ENCODE measurements at places on chromosomes 4 and X.

GRCh38 chrX:31098079-31098478 is 26.2 kb upstream of the FTHL17 start:
- no peak for DNase-seq

- DNase-seq = no peak
These were observed 55.8 kb downstream of the POLR2B start for GRCh38 chr4:57034520-57034919.

DNA sequence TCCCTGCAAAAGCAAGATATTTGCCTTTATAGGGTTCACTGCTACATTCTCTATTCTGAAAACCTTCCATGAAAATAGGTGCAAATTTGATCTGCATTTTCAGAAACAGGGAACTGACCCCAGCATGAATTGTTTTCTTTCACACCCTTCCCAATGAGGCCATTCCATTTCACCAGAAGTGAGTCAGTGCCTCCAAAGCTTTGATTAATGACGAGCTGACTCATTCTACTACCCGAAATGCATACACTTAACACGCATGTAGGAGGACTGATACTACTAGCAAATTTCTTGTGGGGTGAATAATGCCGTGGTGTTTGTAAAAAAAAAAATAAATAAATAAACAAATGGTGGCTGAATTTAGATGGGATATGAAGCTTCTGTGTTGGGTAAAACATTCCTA is 146.9 kb upstream of the FGF13 start:
- DNase-seq = no peak

DNA sequence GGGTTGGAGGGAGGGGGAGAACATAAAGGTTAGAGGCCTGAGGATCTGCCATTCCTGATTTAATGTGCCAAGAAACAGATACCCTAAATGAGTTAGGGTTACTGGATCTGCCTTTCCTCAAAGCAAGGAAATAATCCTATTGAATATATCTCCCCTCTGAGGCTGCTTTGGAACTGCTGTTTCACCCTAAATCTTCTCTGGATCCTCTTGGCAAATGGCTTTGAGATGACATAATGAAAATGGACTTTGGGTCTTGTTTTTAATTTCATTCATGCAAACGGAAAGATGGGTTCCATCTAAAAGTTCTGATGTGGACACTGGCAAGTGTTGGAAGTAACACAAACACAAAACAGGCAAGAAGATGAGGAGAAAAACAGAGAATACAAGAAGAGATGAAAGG is 23.0 kb upstream of the MAOA start:
- DNase-seq = no peak

GRCh38 chr4:102452854-102453253 is 48.3 kb upstream of the NFKB1 start:
- no peak for DNase-seq

- DNase-seq = peak; percentile 28
These were observed 29.2 kb downstream of the HTT-AS start for GRCh38 chr4:3044870-3045819.

DNA sequence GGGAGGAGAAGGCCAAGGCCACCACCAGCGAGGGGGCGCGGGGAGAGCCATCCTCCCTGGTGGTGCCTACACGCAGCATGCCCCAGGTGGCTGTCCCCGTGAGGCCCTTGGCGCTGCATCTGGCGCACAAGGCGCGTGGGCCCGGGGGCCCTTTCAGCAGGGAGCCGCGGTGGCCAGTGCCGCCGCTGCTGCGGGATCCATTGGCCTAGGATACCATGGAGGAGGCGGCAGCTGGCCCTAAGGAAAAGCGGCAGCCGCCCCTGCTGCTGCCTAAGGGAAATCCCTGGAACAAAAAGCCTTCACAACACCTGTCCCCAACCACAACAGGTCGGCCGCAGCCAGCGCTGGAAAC is 1059.6 kb downstream of the TECRL start:
- DNase-seq = no peak

- no peak for DNase-seq
These were observed 153.4 kb upstream of the ANK2 start for GRCh38 chr4:112895811-112896608.

- DNase-seq = no peak
These were observed 509.1 kb upstream of the NR3C2 start for GRCh38 chr4:148951346-148951745.

DNA sequence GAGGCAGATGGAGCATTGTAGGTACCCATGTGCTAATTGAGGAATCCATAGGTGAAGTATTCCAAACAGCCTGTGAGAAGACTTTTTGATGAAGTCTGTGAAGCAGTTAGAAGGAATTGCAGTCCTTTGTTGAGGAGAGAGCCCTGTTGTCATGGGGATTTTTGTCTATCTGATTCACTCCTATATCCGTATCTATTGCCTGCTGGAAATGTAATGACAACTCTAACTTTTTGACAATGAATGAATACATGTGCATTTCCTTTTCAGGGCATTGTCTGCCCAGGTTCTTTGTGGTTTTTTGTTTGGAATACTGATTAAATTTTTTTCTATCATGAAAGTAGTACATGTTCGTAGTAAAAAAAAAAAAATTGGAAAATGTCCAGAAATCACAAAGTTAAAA is 31.1 kb downstream of the STK32B start:
- no peak for DNase-seq

DNA sequence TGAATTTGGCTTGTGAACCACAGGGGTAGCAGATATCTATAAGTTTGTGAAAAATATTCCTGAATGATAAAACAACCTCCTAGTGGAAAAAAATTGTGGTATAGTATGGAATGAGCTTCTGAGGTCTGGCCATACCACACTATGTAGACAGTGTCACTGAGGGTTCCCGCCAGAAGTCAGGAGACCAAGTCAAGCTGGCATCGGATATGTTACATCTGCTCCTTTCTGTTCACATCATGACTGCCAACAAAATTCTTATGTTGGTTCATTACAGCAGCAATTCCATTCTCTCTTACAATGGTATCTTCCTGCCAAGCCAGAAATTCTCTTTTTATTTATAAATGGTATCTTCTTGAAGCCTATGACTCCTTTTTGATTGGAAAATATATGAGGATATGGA is 273.0 kb downstream of the PPP3CA start:
- no peak for DNase-seq

DNA sequence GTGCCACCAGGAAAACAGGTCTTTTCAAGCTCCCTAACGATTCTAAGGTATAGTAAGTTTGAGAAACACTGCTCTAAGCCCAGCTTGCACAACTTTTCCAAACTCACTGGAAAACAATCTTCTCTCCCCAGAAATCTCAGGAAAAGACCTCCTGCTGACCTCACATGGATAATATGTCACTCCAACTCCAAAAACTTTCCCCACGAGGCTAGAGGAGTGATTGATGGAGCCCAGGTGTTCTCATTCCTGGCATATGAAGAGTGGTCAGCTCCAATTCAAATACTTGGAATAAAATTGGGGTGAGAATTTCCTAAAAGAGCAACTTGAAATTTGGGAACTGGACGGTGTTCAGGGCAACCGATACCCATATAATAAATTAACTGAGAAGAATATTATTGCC is 299.9 kb downstream of the PPP4R3C start:
- no peak for DNase-seq

GRCh38 chr4:113586072-113586471 is 175.5 kb downstream of the CAMK2D start:
- DNase-seq = no peak

DNA sequence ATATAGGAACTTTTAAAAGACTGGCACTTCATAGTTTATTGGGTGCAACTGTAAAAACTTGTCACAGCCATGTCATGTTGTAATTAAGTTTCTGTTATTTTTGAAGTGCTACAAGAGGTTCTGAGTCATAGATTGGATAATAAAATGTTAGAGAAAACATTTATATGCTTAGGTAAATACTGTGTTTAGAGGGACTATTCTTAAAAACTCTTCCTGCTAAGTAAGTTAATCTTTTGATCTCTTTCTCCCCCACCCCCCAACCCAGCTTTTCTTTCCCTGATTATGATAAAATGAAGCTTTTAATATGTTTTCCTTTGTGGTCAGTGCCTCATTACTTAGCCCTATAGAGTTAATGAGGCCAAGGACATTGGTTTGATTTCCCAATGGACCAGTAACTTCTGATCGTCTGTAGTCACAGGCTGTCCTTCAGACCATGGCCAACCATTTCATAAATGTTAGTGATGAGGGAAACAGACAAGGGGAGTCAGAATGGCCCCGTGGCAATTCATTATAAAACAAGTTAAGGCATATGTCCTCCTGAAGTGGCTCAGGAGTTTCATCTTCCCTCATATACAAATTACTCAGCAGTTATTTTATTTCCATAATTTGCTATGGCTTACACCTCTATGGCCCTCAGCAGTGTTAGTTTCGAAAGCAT is 3.9 kb upstream of the PDLIM5 start:
- no peak for DNase-seq

GRCh38 chr4:141702472-141703182 is 66.2 kb downstream of the IL15 start:
- DNase-seq = no peak

GRCh38 chrX:114584983-114585842 is 1.3 kb downstream of the HTR2C start:
- no peak for DNase-seq

- DNase-seq = no peak
These were observed 87.0 kb upstream of the TSPAN5 start for GRCh38 chr4:98745366-98745765.

DNA sequence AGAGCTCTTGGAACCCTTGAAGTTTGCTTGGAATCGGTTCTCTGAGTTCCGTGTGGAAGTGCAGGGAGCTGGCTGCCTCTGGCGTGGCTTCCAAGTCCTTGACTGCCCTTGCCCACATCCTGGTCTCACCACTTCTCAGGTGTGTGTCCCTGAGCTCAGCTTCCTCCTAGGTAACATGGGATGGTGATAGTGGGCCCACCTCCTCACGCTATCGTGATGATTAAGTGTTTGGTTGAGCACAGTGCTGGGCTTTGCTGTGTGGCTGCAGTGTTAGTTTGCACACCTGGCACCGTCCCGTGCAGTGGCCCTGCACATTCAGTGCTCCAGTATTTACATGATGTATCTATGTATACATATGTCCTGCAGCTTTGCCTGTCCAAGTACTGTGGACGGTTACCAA is 81.5 kb downstream of the CLDN34 start:
- no peak for DNase-seq

GRCh38 chr4:8198906-8199593 is at the start of gene SH3TC1:
Gene SH3TC1 (plus strand): TSS chr4:8199290. CDS start chr4:8205195, 5,905 bp downstream.
- DNase-seq = peak; percentile 33

GRCh38 chrX:53456254-53456653 is 22.1 kb upstream of the HSD17B10 start:
- no peak for DNase-seq

DNA sequence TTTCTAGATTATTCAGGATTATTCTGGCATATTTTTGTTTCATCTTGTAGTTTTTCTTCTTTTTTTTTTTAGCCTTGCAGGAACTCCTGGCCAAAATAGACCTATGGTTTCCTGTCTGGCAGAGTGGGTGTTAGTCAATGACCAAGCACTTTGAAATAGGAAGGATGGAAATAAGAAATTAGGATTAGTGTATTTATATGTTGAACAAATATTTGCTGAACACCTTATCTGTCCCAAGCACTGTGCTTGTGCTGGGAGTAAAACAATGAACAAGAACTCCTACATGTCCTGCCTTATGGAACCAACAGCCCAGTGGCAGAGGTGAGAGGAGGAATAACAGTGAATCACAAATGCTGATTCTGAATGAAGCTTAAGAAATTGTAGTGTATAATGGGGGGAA is 4.5 kb downstream of the MMRN1 start:
- no peak for DNase-seq

DNA sequence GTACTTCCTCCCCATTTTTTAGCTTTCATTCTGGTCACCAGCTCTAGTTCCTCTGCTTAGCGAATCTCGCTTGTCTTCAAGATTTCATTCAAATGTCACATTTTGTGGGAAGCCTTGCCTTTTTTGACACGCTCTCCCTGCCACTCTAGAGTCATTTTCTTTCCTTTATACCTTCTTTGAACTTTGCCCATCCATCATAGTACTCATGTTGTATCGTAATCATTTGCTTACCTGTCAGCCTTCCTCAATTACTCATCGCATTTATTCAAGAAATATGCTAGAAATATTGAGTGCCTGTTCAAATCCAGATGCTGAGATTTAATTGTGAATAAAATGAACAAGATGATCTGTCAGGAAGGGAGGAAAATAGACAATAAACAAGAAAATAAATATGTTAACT is 21.8 kb downstream of the TSPAN7 start:
- no peak for DNase-seq

DNA sequence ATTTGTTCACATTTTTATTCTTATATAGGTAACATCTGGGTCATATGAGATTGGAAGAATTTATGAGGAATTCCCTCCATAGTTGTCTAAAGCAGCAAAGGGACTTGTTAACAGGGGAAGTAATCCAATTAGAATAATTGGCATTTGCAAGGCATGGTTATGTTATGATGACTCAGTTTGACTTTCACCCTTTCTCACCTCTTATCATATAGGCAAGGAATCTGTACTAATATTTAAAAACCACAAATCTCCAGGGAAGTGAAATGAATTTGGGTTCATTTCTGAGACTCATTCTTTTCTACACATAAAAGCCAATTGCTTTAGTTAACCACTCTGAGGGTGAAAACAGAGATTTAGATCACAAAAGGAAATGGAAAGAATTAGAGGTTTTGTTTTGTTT is 281.5 kb upstream of the DKK2 start:
- DNase-seq = no peak

GRCh38 chr4:169184236-169184635 is 86.5 kb downstream of the SH3RF1 start:
- no peak for DNase-seq

DNA sequence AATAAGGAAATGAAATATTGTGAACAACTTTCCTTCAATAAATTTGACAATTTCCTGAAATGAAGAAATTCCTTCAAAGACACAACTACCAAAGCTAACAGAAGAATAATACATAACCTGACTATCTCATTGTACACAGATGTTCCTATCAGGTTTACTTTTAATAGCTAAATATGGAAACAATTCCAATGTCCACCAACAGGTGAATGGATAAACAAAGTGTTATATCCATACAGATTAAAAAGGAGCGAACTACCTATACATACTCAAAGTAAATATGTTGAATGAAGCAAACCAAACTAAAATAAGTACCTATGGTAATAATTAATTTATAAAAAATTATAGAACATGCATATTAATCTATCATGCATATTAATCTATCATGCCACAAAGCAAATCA is 554.9 kb downstream of the PPP4R3C start:
- no peak for DNase-seq

GRCh38 chr4:116866106-116866505 is 219.3 kb downstream of the TRAM1L1 start:
- DNase-seq = no peak

All from activated CD4-positive, alpha-beta T cell treated with anti-CD3 and anti-CD28 coated beads, Interleukin-2, amount 50 U/mL, for 4 hours (primary cell).